ENCODE measurements at places on chromosomes 5 and 9.

- DNase-seq: no peak
These were observed 206.0 kb upstream of the TLX3 start for GRCh38 chr5:171102877-171103610.

DNA sequence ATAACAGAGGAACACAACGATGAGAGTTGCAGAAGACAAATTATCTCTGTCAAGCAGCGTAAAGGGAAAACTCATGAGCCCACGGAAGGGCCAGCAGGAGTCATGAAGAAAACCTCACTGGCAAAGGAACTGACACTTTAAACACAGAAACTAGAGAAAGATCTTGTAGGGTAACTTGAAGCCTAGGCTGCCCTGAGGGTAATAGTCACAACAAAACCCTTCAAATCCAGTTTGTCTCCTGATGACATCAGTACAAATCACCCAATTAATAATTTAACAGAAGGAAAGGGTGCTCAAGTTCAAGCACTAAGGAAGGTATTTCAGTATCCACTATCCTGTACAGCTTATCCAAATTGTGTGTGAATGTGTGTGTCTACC is 549.1 kb downstream of the MTRR start:
- no peak for DNase-seq

DNA sequence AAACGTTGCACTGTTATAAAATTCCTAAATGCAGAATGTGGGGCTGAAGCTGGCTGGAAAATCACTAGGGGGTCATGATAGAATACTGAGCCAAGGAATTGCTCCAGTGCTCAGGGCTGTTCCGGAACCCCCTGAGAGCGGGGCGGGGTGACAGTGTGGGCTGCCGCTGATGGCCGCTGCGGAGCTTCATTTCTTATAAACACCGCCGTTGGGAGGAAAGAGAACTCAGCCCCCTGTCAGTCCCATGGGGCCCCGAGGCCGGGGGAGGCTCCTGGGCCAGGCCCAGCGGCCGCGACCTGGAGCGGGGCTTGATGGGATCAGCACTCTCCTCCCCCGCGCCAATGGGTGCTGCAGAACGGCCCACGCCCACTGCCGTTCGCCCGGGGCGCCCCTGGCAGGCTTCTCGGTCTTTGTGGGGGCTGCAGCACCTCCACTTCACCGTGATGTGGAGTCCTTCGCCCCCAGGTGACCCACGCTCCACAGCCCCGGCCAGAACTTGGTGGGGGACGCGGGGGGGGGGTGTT is 5.2 kb upstream of the IRF1 start:
- peak; percentile 82 for DNase-seq

- no peak for DNase-seq
These were observed 43.2 kb upstream of the IL7R start for GRCh38 chr5:35813521-35813920.

- DNase-seq: no peak
These were observed 164.5 kb downstream of the SPATA31D1 start for GRCh38 chr9:82153032-82153431.

Measured in activated CD4-positive, alpha-beta T cell treated with anti-CD3 and anti-CD28 coated beads, Interleukin-2, Interleukin-6, amounts not matched to agents 100 ng/mL and 50 ng/mL, durations not matched to agents 16 hours and 8 hours (primary cell).